CD4-positive, alpha-beta T cell treated with Interleukin-2 at 100 ng/mL for 4 hours (primary cell): ENCODE measurements at places on chromosomes 6 and 20.

GRCh38 chr6:12947151-12947871, 230.7 kb downstream of the PHACTR1 start:
- no peak for DNase-seq

DNA sequence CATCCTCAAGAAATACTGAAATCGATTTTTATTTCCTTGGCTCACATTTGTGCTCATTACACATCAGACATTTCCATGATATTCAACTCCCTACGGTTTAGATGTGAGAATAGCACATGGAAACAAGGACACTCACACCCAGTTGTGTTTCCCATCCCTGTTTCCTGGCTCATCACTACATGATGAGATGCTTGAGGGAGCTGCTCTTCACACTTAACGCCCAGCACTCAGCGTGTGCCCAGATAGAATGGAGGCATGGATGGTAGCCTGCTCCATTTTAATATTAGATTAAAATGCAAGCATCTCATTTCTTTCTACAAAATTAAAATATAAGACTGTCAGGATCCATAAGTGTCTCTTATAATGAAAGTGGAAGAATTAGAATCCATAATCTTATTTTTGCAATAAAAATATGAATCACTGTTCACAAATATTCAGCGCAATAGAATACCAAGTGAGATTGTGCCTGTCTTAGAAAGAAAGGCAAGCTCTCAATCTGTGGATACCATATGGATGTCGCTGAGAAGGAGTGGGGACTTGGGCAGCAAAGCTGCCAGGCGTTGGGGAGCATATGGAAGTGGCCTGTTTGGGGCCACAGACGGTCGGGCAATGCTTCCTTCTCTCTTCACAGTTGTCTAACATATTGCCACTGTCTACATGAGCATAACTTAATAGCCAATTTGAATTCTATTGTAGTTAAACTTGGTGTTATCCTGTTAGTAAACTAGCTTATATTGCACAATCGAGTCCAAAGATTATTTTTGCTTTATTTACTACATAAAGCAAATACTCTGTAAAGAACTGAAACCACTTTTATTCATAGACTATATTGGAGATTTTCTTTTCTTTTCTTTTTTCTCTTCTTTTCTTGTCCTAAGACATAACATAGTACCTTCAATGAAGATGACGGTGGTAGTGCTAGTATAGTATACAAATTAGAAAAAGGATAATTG, 206.8 kb upstream of the QKI start:
- DNase-seq = no peak

- no peak for DNase-seq
Observed at GRCh38 chr6:88298066-88298845, 132.1 kb upstream of the CNR1 start.

DNA sequence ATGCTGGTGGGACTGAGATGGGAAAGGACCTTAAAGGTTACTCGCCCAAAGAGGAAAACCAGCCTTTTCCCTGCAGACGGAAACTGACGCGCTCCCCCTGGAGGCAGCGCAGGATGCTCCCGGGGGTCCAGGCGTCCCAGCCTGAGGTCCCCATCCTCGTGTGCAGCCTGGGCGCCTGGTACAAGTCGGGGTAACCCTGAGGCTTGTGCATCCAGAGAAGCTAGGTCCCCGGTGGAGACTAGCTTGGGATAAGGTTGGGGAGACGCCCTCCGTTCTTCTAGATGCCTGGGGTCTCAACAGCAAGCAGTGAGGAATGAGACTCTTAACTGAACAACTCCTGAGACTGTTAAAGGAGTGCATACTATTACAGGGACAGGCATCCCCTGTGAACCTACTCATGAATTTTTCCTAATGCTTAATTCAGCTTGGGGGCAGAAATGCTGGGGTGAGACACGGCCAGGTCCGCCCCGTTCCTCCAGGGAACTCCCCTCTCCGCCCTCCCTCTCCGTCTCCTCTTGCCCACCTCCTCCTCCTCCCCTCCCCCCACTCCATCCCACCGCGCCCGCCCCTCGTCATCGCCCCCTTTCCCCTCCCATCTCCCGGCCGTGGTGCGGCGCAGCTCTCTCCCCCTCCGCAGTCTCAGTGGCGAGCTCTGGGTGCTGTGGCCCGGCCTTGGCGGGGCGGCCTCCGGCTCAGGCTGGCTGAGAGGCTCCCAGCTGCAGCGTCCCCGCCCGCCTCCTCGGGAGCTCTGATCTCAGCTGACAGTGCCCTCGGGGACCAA, at the start of gene PRSS35:
Gene PRSS35 (plus strand): TSS at position 634 of the 781 bp plus-strand sequence. CDS start 10,908 bp downstream, outside the sequence.
- DNase-seq = no peak

DNA sequence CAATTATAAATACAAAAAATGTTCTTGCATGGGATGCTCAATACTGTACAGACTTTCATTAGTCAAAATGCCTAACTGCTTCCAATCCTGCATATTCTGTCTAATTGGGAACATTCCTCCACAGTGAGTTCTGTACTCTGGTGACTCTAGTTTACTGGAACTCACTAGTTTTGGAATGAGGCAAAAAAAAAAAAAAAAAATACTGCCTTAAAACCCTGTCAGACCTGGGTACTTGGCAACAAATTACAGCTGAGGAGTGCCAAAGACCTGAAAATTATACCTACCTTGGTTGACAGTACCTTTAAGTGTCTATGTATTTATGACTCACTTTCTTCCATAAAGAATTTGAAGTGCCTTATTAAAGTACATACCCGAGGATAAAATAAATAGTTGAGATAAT, 276.7 kb downstream of the FARS2 start:
- DNase-seq = no peak

DNA sequence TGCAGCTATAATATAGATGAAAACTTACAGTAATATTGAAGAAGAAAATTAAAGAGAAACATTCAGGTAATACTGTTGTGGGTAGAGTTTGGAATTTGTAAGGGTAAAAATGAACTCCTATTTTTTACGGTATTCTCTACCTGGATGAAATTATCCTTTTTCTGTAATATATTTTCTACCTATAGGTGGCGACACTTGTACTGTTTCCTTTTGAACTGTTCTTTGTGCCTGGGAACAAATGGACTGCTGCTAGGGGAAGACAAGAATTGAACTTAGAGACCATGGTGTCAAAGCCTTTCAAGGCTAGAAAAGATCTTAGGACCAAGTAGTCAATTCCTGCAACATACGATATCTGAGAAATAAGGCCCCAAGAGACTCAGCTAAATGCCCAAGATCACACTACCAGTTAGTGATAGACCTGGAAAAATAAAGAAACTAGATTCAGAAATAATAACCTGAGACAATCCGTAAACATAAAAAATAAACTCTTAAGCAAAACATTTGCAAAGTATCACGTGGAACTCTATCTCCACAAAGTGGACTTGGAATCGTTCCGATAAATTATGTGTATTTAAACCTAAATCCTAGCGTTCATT, 383.8 kb downstream of the TFAP2A start:
- no peak for DNase-seq

DNA sequence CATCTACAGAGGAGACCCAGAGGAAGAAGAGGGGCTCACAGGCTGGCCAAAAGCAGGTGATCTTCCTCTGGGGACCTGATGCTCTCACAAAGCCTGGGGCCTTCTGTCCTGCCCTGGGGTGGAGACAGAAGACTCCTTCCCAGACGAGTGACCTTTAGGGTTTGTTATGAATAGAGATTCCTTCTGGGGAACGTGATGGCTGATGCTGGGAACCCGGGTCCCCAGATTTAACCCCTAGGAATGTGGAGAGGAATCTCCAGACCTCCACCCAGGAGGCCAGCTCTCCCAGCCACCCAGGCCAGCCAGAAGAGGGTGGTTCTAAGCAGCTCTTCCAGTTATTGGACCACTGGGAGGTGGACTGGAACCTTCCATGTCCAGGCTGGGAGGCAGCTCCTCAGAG, 16.8 kb upstream of the CCN5 start:
- no peak for DNase-seq

DNA sequence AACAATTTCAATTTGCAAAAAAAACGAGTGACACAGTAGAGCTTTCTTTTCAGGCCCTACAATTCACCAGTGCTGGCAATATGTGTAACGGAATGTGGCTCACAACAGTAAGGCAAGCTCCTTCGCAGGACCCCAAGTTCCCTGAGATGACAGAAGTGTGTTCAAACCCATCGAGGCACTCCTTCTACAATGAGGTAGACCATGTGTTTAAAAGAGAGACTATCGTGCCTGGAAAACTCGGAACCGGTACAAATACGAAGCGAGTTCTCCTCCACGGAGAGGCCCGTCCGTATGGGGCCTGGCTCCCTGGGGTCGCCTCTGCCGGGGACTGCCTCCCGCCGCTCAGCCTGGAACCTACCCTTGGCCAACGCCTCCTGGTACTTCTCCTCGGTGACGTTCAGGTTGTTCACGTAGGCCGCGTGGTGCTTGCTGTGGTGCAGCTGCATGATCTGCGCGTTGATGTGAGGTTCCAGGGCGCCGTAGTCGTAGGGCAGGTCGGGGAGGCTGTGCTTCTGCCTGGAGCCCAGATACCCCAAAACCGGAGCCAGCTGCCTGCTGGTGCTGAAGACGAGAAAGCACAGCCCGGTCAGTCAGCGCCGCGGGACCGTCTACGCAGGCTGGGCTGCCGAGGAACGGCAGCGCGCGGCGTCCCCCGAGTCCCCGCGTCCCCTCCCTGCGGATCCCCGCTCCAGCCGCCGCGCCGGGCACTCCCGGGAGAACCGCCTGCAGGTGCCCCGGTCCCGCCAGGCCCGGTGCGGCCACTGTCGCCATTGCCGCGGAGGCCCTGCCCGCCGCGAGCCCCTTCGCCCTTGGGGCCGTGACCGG, 526 bp downstream of the SOD2 start:
- peak; percentile 58 for DNase-seq

DNA sequence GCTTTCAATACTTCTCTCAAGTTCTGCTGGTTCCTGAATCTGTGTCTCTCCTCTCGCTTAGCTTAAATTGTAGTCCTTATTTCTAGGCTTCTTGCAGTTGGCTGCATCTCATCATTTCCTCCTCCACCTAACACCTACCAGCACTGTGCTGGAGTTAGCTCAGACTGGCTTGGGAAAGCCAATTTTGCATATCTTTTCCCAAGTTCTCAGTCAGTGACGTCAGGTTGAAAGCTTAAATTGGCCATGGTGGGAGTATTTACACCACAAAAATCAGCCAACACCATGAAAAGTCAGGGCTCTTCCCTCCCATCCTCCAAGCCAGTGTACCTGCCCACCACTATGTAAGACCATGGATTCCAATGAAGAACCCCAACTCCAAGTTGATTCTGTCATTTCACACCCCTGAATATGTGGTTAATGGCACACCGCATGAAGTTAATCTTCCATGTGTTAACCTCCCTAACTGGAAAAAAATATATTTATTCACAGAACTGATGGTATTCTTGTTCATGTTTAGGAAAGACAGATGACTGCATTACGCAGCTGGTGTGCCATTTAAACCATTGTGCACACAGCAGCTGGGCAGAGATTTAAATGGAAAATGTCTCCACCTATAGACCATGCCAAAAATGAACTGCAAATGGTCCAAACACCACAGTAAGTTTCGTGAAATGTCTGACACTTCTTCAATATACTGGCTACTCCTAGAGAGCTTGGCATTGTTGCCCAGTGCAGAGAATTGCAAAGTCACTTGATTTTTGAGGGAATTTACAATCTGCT, 274.1 kb upstream of the MAP3K7 start:
- no peak for DNase-seq

DNA sequence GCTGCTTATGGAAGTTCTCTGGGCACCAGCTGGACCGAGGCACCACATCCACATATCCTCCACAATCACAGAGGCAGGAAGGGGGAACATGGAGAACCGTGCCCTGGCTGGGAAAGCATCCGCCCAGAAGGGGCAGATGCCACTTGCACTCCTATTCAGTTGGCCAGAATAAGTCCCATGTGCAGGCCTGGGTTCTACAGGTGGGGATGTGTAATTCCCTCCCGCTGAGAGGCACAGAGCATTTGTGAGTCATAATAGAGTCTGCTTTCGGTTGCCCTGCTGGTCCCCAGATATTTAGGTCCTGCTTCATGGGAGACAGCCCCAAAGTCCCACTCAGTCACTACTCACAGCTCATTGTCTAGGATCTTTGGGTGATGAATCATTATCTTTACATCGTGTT, 104.0 kb downstream of the PHACTR3 start:
- no peak for DNase-seq

DNA sequence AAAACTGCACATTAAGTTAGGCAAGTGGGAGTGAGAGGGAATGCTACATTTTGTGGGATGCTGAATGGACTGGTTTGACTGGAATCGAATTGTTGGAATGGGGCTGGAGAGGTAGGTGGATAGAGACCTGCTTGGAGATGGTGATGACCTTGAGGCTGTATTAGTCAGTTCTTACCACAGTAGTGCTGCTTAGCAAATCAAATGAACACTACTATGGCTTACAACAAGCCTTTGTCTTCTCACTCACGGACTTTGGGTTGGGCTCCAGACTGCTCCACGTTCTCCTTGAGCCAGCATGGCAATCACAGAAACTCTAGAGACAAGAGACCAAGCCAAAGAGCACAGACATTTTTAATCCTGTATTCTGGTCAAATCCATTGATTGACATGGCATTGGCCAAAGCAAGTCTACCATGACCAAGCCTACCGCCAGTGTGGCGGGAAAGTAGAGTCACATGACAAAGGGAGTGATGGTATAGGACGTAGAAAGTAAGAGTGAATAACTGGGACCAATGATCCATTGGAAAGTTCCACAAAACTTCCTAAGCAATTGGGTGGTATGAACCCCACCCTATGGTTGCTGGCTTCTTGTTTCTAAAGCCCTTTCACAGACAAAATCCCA, 70.3 kb upstream of the FOXP4 start:
- no peak for DNase-seq

GRCh38 chr6:130223508-130223907, 757 bp upstream of the SAMD3 start:
- DNase-seq = peak; percentile 88

DNA sequence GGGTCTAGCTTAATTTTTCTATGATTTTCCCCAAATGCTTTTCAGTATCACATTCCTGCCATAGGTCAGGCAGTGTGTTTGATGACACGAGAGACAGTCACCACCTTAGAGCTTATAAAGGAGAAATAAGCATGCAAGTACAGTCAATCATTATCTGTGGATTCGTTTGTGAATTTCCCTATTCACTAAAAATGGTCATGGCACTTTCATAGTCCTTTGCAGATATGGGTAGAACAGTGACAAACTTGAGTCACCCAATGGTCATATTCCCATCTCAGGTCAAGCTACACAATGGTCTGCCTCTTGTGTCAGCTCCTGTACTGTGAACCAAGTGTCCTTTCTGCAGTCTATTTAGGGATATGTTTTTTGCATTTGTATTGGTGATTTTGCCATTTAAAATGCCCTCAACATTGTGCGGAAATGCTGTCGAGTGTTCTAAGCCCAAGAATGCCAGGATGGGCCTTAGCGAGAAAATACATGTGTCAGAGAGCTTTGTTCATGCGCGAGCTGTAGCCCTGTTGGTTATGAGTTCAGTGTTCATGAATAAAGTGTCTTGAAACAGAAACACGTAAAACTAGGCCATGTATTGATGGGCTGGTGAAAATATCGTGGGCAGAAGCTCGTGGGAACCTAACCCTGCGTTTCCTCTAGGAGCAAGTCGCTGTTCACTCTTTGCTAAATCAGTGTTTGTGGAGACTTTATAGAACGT, 19.8 kb downstream of the SUMO4 start:
- DNase-seq = no peak
